Ecto neural progenitor cell (in vitro differentiated cells): ENCODE measurements at places on chromosomes 12 and 14.

DNA sequence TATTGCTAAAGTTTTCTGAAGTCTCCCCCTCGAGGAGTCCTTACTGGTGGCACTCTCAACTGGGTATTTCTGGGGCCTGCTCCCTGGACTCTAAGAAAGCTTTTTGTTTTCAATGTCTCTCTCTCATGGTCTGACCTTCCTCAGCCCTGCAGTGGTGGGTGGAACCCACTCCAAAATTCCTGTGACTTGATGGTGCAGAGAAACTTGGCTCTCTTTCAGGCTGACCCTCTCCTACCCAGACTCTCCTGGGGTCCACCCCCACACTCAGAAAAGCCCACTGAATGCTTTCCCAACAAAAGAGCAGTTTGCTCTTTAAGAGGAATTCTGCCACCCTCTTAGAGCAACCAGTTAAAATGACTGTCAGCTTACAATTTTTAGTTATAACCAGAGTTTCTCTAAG is 967 bp upstream of the PTCSC3 start:
- DNase-seq = no peak

- DNase-seq = no peak
Measured at GRCh38 chr14:80215756-80216581, 4.7 kb upstream of the DIO2 start.

GRCh38 chr12:47808050-47808449 is 11.7 kb downstream of the HDAC7 start:
- no peak for DNase-seq

DNA sequence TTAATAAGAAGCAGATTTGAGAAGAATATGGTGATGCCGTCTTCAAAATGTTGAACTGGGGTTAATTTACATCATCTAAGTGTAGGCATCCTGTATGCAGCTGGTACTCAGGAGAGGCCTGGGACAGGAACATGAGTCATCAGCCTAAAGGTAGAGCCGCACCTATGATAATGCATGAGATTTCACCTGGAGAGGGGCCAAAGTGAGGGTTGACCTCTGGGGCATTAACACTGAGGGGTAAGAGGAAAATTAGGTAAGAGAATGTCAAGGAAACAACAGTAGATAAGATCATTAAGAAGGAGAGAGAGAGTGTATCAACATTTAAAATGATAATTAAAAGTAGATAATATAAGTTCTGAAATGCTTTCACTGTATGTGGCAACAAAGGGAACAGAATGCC is 20.2 kb upstream of the SSTR1 start:
- no peak for DNase-seq

DNA sequence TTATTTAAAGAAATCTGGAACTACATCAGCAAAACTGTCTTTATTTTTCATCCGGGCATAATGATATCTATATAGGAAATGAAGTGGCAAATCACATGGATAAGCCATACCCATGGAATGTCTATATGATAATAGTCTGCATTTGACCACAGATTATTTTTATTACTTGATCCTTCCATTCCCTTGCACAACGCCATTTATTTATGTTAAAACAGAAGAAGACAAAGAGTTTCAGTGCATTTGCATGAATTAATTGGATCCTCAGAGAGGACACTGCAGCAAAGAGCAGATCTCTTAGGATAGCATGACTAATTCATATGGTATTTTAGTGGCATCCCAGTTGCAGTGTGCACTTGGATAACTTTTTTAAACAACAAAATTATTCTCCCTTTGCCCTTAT is 345.0 kb downstream of the CCDC91 start:
- DNase-seq = no peak

DNA sequence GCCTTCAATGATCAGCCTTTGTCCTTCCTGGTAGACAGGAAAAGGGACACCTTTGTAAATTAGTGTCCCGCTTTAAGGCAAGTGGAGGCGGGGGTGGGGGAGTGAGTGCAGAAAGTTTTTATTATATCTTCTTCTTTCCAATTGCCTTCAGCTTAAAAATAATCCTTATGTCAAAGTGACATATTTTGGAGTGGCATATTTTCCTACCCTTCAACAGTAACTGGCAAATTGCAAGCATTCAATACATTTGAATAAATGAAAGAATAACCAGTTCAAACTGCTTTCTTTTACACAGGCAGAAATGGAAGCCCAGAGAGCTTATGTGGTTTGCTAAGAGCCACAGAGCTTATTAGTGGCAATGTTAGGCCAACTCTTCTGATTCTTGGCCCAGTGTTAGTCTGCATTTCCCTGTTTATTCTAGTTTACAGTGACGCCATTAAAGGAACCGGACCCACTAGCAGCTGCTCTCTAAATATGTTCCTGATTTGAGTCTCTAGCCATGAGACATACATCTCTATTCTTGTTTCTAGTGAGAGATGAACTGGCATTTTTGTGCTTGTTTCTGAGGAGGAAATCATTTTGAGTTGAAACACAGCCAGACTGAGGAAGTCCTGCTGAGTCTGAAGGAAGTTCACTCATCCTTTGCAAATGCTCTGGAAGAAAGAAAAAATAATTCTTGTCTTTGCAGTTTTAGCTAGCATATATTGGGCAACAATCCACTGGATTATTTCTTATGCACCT is 468.7 kb downstream of the NOVA1 start:
- no peak for DNase-seq

DNA sequence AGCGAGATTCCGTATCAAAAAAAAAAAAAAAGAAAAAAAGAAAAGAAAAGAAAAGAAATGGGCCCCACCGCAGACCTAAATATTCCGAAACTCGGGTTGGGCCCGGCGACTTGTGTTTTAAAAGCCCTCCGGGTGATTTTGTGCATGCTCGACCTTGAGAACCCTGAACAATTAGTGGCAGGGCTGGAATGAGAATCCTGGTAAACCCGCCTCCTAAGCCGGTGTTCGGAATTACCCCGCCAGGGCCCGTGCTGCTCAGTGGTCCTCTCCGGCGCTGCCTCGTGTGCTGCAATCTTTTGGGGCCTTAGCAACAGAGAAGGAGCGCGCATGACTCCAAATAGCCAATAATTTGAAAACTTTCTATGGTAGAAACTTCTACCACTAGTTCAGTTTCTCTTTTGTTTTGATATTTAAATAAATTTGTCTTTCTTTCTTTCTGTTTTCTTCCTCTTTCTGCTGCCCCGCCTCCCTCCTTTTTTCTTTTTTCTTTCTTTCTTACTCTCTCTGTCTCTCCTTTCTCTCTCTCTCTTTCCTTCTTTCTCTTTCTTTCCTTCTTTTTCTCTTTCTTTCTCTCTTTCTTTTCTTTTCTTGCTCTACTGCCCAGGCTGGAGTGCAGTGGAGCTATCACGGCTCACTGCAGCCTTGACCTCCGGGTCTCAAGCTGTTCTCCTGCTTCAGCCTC is 1.5 kb upstream of the GALNT6 start:
- DNase-seq = peak; percentile 74

DNA sequence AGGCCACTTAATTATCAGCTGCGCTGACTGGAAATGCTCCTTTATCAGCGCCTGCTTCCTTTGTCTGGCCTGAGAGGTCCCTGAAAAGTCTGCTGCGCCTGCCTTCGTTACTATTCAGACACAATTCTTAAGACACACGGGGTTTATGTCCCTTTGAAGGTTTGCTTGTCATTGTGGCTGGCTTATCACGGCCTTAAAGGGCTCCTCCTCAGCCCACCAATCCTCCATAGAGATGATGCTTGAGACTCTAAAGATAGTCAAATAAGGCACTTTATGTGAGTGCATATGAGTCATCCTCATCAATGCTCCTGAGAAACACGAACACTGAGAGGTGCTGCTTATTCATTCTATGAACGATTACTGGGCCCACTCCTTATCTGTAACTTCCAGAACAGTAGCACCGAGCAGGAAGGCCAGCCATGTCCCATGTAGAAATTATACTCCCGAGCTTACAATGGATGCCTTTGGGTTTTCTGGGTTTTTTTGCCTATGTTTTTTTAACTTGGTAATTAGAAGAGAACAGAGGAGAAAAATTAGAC is 1268.2 kb upstream of the TMEM132C start:
- peak; percentile 58 for DNase-seq
